NCI-H748 treated with DMSO at 0.1 percent for 48 hours (cell line): ENCODE measurements at places on chromosomes 2 and 18.
A peak's percentile ranks its signal among the peaks of the same experiment; 100 is the strongest.

DNA sequence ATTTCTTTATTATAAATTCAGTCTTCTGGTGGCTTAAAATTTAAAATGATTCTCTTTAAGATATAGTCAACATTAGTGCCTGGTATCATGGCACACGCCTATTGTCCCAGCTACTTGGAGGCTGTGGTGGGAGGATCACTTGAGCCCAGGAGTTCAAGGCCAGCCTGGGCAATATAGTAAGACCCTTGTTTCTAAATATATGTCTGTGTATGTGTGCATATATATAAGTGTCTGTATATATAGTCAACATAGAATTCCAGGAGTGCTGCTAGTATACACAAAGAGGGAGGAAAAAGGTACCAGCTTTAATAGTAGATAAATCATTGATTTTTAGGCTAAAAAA lies 24.9 kb downstream of the EIF4E2 start:
- DNase-seq, result no peak

GRCh38 chr2:113889471-113890252 lies at the start of gene ACTR3:
TSS of gene ACTR3 (plus strand) at chr2:113890089. CDS start at chr2:113890280, 191 bp downstream.
- peak; percentile 85 for DNase-seq

DNA sequence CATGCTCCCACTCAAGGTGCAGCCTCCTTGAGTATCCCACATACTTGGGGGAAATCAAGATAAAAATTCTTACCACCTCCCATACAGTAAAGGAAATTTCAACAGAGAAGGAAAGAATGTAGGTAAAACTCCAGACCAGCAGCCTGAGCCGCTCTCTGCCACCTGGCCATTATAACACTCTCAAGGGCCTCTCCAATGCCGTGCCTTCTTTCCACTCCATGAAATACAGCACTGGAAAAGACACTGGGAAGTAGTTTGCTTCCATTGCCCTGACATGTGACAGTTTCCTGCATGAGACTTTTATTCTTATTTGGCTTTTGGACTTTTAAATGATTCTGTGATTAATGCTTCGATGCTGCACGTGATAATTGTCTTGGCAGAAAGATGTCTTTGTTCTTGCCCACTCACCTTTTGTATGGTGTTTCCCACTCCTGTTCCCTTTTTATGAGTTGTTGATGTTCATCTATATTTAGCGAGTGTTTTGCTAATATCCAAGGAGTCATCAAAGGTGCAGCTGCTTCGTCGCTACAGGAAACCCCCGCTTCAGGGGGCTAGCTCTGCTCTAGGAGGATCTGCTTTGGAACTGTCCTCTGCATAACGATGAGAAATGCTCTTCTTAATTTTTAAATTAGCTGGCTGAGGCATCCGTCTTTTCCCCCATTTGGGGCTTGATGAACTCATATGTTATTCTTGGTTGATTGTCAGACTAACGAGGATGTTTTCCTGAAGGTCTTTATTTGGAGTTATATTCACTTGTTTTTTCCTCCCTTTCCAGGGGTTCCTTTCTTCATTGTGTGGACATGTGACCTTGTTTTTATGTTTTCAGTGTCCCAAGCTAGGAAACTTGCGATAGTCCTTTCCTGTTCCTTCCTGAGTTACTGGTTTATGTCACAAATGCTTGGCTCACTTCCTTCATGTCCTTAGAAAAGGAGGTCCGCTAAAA lies 179.4 kb downstream of the TXNL1 start:
- peak; percentile 59 for DNase-seq

- DNase-seq, result peak; percentile 67
Observed at GRCh38 chr2:193695367-193695766, 1500.6 kb upstream of the TMEFF2 start.

- DNase-seq, result peak; percentile 17
Observed at GRCh38 chr18:73980289-73980979, 167.2 kb downstream of the FBXO15 start.

GRCh38 chr2:61538920-61539520 lies 864 bp upstream of the XPO1 start:
- DNase-seq, result no peak

DNA sequence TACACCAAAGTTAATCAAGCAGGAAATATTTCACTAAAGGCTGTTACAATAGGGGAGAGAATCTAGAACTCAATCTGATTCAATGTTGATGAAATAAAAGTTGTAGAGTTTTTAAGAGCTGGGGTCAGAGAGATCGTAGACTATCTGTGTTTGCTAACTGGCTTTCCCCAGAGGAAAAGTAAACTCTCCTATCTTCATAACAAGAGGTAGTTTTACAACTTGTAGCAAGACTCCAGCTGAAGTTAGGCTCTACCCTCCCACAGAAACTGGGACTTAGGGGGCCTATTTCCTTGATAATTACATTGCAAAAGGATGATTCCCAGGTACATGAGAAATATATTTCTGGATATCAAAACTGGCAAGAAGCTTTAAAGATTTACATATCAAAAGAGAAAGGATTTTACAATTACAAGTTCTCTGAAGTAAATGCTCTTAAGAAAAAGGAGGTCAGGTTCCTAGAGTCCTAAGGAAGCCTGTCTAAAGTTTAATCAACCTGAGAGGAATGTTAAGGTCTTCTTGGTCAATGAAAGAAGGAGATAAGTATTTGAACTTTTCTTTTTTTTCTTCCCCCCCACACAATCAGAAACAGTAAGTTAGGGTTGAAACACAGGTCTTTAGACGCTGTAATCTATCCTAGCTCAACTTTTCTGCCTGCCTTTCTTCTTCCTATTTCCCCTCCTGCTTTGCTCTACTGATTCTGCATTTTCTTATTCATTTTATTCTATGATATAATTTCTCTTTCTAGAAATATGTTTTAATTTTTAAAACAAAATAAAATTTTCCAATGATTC lies 692.2 kb upstream of the LINC00305 start:
- DNase-seq, result no peak

DNA sequence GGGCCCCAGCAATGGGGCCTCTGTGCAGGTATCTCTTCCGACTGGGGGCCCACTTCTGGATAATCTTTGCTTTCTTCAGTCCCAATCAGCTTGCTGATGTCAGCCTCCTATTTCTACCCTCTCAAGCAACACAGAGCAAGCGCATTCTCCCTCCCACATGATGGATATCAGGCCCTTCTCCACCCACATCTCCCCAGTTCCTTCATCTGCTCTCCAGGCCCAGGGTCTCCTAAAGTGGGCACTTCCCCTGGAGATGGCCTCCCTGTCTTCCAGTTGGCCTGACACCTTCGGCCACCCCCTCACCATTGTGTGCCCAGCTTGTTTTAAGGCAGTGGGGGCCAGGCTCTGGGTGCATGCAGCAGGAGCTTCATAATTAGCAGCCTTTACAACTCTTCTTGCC lies 96.6 kb upstream of the MCFD2 start:
- DNase-seq, result no peak

- no peak for DNase-seq
Observed at GRCh38 chr2:195490319-195490718, 166.7 kb upstream of the SLC39A10 start.

GRCh38 chr2:242056785-242057184 lies 187.3 kb downstream of the RTP5 start:
- DNase-seq, result no peak

GRCh38 chr2:109481599-109481998 lies 132.2 kb downstream of the SEPTIN10 start:
- DNase-seq, result no peak

- no peak for DNase-seq
Observed at GRCh38 chr2:215876937-215877238, 136.5 kb downstream of the MREG start.
